ENCODE measurements at places on chromosomes 6 and 20.
A peak's percentile ranks its signal among the peaks of the same experiment; 100 is the strongest.

DNA sequence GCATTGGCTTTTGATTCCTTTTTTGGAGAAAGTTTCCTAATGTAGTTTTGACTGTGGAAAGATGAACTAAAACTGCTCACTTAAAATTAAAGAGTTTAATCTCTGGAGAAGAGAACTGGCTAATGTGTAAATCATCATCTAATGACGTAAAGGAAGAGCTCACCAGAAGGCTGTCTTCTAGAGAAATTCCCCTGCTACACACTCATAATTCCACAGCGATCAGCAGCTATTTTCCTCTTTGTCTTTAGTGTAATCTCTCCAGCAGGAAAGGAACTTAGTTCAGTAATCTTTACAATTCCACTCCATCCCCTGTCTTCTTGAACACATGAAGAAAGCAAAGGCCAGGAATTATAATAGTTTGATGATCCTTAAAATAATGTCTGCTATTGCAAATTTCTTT, 15.8 kb downstream of the SPTLC3 start:
- DNase-seq, result no peak

- no peak for DNase-seq
These were observed 2.7 kb downstream of the KCNS1 start for GRCh38 chr20:45098103-45098773.

DNA sequence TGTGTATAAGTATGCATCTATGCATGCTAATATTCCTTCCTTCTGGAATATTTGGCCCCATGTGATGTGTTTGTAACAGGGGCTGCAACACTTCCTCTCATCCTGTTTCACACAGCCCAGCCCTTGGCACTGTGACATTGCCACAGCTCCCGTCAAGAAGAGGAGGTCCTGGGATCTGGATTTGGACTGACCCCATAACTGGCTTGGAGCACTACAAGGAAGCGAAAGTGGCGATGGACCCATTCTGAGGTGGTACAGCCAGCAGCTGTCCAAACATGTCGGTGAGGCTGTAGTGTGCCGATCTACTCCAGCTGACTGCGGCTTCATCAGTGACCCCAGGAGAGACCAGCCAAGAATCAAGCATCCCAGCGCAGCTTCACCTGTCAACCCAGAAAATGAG, 18.2 kb downstream of the SYNDIG1 start:
- DNase-seq, result no peak

DNA sequence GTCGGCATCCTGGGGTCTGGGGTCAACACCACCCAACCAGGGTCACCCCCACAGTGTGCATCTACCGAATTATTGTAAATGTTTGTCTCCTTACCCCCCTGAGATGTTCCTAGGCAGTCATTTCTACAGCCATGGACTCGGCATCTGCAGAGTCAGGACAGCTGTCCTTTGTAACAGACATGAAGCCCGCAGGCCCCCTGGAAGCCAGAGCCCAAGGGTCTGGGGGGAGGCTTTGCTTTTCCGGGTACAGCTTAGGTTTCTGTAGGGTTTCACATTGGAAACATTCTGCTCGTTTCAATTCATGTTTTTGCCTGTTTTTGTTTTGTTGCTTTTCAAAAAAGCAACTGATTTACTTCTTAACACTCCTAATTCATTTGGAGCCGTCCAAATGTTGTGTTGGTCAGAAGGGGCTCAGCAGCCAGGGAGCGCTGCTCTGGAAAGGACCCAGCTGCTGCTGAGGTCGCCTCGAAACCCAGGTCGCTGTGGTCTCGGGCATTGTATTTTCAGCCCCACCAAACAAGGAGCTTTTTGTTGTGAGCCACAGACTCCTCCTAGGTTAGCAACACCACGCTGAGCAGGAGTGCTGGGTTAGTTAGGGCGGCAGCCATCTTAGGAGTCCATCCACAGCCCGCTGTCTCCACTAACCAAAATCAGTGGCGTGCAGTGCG, 160.4 kb downstream of the TMEM242 start:
- no peak for DNase-seq

DNA sequence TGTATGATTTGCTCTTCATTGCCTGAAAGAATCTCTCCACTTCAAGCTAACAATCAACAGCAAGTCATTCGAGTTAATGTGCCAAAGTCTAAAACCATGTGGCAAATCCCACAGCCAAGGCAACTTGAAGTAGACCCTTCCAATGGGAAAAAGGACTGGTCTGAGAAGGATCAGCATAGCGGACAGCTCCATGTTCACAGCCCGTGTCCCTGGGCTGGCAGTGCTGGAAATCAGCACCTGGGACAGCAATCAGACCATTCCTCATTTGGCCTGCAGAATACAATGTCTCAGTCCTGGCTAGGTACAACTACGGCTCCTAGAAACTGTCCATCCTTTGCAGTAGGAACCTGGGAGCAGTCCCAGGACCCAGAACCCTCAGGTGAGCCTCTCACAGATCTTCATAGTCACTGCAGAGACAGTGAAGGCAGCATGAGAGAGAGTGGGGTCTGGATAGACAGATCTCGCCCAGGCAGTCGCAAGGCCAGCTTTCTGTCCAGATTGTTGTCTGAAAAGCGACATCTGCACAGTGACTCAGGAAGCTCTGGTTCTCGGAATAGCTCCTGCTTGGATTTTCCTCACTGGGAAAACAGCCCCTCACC, 1.1 kb downstream of the GJA10 start:
- DNase-seq, result no peak

- no peak for DNase-seq
These were observed 7.6 kb upstream of the DEFB129 start for GRCh38 chr20:219290-220115.

DNA sequence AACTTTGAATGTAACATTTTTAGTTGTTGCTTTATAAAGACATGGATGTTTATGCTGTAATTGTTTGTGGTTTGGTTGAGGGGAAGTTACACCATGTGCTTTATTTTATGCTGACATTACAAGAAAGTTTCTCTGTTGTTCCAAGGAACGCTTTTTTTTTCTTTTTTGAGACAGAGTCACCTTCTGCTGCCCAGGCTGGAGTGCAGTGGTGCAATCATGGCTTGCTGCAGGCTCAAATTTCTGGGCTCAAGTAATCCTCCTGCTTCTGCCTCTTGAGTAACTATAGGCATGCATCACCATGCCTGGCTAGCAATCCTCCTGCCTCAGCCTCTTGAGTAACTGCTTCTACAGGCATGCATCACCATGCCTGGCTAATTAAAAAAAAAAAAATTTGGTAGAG, 21.0 kb upstream of the IFNGR1 start:
- no peak for DNase-seq

- no peak for DNase-seq
These were observed 25.8 kb upstream of the CEP85L start for GRCh38 chr6:118677193-118677592.

DNA sequence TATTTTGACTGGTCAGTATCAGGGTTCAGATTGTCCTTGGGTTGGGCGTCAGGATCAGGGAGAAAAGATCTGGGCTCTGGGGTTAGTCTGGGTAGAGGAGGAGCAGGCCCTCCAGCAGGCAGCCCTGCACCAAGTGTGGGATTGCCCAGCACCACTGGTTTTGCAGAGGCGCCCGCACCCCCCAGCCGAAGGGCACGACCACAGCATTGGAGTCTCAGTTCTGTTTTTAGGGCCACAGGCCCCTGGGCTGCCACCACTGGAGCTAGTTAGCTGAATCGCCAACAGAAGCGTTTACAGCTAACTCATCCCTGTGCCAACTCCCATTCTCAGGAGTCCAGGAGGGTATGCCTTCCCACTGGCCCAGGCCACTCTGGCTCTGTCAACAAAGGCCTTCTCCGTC, 84.2 kb downstream of the TCP11 start:
- no peak for DNase-seq

DNA sequence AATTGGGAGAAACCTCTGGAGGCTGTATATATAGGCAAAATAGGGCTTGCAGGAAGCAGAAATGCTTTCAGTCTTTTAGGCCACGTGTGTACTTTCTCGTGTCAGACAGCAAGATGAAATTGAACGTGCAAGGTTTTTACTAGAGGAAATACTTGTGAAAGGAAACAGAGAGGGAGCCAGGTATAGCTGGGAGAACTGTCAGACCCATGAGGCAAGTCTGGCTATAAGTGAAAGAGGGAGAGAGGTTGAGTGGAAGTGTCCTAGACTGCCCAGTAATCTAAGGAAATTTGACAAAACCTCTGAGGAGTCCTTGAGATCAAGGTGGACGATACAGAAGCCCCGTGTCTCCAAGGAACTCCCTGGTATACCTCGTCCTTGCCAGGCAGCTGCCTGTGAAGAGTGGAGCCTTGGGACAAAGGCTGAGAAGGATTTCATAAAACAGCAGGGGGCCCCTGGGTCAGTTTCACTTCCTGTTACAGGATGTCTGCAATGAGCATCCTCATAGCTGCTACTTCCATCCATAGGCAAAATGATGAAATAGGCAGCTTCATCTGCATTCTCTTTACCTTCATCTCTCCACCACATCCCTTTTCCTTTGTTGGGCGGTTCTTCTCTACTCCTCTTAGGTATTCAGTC, 114.4 kb upstream of the MAP3K7 start:
- no peak for DNase-seq

GRCh38 chr6:148367411-148368024, 24.9 kb downstream of the SASH1 start:
- DNase-seq, result no peak

GRCh38 chr6:47722194-47722593, 23.8 kb downstream of the ADGRF4 start:
- DNase-seq, result no peak

GRCh38 chr6:150201772-150202329, 59.0 kb downstream of the PPP1R14C start:
- no peak for DNase-seq

DNA sequence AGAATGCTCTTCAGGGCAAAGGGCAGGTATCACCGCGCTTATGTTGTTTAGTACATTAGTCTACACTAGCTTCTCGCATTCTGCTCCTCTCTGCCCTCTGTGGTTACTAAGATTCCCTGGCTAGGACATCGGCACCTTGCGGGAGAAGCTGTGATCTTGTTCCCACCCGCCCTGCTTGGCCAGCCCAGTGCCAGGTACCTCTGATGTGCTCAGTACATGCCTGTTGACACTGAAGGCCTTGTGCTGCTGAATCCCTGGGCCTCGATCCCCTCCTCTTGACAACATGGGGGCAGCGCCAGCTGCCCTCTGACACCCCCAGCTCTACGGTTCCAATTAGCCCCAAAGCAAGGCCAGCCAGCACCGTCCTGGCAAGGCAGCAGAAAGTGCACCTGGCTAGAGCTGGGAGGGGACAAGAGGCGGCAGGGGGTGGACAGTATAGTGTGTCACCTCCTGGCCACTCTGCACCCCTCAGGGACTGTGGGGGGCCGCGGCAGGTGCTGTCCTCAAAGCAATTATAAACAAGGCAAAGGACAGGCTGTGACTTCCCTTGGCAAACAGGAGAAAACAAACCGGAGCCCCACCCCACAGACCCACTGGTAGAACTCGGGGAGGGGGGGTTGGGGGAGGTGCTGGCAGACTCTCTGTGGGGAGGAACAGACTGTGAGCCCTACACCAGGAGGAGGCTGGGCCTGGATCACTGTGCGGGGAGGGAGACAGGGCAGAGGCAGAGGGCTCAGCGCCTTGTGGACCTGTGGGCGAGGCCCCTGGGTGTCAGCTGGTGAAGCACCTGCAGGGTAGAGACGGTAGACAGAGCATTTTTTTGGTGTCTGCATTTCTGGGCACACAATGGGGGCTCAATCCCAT, 7.1 kb downstream of the TFEB start:
- DNase-seq, result no peak

GRCh38 chr20:19451231-19451922, 238.9 kb downstream of the SLC24A3 start:
- no peak for DNase-seq

DNA sequence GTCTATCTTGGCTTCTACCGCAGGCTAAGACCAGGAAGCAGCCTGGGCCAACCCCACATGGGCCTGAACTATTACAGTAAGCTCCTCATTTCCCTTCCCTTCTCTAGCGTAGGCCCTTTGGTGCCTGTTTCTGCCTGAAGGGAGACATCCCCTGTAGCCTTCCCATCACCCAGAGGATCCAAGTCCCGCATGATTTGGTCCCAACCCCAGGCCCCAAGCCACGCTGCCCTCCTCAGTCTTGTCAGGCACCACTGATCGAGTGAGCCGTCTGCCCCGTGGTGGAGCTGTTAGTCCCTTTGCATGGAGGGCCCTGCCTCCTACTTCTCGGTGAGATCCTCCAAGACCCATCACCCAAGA, 46.4 kb downstream of the EBF4 start:
- DNase-seq, result no peak

DNA sequence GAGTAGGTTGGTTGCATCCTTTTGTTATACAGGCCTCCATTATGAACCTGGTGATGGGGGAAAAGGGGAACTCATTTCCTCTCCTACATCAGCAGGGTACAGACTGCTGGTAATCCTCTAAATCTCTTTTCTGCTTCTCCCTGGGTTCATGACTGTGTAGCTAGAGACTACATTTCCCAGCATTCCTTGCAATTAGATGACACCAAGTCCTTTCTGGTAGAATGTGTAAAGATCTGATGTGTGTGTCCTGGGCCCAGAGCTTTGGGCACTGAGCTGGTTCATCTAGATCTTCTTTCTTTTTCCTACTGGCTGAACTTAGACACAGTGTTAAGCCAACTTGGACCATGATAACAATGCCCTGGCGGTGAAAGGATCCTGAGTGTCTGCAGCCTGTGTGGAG, 104.7 kb upstream of the IFNGR1 start:
- DNase-seq, result no peak

DNA sequence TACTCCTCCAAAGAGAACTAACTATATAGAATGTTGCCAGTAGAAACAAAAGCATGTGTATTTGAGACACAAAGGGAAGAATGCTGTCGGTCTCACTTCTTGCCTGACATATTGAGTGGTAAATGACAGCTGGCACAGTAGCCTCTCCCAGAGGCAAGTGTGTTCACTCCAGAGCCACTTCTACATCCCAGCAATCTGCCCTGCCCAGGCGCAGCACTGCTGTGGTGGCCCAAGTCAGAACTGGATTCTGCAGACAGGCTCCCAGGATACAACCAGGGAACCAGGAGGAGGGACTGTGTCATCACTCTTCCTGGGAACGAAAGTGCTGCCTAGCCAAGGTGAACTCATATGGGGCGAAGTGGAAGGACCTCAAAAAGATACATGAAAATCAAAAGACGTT, 103.2 kb upstream of the ARMC2 start:
- DNase-seq, result no peak

DNA sequence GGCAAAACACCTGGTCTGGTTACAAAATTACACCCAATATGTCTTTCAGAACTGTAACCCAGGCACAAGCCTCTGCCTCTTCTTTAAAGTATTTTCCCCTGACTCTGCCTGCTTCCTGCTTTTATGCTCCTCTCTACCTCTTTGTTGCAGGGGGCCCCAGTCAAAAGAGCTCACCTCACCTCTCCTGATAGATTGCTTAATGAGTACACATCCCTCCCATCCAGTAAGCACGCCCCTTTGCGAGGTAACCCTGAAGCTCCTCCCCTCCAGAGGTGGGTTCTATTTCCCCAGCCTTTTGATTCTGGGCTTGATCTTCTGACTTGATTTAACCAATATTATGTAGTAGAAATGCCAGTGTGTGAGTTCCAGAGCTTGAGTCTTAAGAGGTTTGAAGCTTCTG, 56.6 kb upstream of the EYA2 start:
- DNase-seq, result no peak

- no peak for DNase-seq
These were observed 191.9 kb upstream of the SLC35B3 start for GRCh38 chr6:8627085-8627861.

GRCh38 chr6:117449549-117450439, 24.1 kb upstream of the ROS1 start:
- peak; percentile 47 for DNase-seq

Measured in stimulated activated CD4-positive, alpha-beta T cell treated with anti-CD3 and anti-CD28 coated beads, Interleukin-4, amount 100 ng/mL, for 1 hour (primary cell).